ENCODE measurements at places on chromosomes 5 and 9.

DNA sequence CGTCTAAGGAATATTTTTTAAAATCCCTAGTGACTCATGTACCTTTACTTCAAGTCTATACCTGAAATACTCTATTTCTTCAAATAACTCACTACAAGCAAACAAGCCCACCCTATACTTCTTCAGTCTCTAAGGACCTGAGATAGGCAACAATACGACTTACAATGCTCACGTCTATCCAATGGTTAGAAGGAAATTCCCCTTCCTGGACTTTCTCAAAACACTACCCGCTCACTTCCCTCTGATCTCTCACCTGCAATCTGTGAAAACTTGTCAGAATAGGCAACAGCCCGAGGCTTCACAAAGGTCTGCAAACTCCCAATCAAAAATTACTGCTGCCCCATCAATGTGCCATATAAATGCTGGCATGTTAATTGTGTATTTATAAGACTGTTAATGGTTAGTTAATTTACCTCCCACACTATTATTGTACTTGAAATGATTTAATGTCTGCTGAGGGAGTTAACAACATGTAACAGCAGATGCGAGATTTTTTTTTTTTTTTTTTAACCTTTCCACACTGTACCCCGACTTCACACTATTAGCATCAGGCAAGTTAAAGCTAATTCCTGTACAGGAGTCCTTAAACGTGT lies 27.3 kb downstream of the MAPKAP1 start:
- no peak overlapping the region for H3K27ac ChIP-seq
- no peak for DNase-seq
- no peaks in the 10 kb centered on the region for H3K4me1 ChIP-seq
- H3K36me3 ChIP-seq: no peaks in the 10 kb centered on the region

DNA sequence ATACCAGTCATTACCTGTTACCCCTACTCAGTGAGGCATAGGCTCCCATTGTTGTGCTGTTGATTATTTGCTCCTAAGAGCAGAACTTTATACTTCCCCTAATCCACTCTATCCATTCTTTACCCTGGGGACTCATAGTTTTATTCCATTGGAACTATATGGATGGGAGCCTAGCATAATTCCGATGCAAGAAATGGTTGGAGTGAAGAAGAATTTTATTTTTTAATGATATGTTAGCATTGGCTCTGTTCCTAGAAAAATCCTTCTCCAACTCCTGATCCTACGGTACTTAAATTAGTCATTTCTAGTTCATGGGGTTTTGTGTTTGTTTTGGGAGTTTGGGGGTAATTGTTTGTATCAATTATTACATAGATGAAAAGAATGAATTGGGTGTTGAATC lies 191.5 kb downstream of the GOLPH3 start:
- no peaks in the 10 kb centered on the region for H3K4me1 ChIP-seq
- H3K27ac ChIP-seq: no peak overlapping the region
- no peaks in the 10 kb centered on the region for H3K36me3 ChIP-seq

- no peaks in the 10 kb centered on the region for H3K36me3 ChIP-seq
- H3K27me3 ChIP-seq: no peaks in the 10 kb centered on the region
- no peak for DNase-seq
- no peak overlapping the region for H3K27ac ChIP-seq
These were observed 9.9 kb downstream of the REEP2 start for GRCh38 chr5:138448481-138449398.

GRCh38 chr5:135445306-135445985 lies 1.7 kb downstream of the DCANP1 start:
- H3K4me1 ChIP-seq: peaks cover 10% of the 10 kb centered on the region
- DNase-seq: no peak
- H3K36me3 ChIP-seq: no peaks in the 10 kb centered on the region
- no peaks in the 10 kb centered on the region for H3K27me3 ChIP-seq

GRCh38 chr9:13069498-13069897 lies 210.0 kb downstream of the MPDZ start:
- no peaks in the 10 kb centered on the region for H3K4me1 ChIP-seq
- no peaks in the 10 kb centered on the region for H3K27me3 ChIP-seq
- H3K4me3 ChIP-seq: no peak overlapping the region
- H3K36me3 ChIP-seq: no peaks in the 10 kb centered on the region
- H3K27ac ChIP-seq: no peak overlapping the region

- no peaks in the 10 kb centered on the region for H3K36me3 ChIP-seq
- H3K27me3 ChIP-seq: no peaks in the 10 kb centered on the region
- no peak for DNase-seq
- no peak overlapping the region for H3K4me3 ChIP-seq
These were observed 537.1 kb upstream of the CDH18 start for GRCh38 chr5:20524991-20525529.

GRCh38 chr9:94010980-94011533 lies 55.9 kb upstream of the BARX1 start:
- H3K4me3 ChIP-seq: no peak overlapping the region
- DNase-seq: no peak
- H3K27me3 ChIP-seq: peaks cover 9% of the 10 kb centered on the region
- H3K4me1 ChIP-seq: peaks cover 20% of the 10 kb centered on the region

GRCh38 chr9:1913631-1914330 lies 101.4 kb upstream of the SMARCA2 start:
- no peak for DNase-seq
- H3K36me3 ChIP-seq: no peaks in the 10 kb centered on the region
- H3K4me1 ChIP-seq: no peaks in the 10 kb centered on the region
- no peak overlapping the region for H3K27ac ChIP-seq

DNA sequence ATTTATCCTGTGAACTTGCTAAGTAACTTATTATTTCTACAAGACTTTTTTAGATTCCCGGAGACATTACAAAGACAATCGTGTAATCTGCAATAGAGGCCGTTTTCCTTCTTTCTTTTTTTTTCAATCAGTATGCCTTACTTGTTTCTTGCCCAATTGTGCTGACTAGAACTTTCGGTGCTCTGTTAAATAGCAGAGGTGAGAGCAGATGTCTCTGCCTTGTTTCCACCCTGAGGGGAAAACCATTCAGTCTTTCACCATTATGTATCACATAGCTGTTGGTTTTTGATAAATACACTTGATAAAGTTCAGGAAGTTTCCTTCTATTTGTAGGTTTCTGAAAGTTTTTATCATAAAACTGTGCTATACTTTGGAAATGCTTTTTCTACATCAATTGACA lies 10.3 kb downstream of the SPATA31E1 start:
- no peak overlapping the region for H3K4me3 ChIP-seq
- H3K4me1 ChIP-seq: no peaks in the 10 kb centered on the region
- peaks cover 14% of the 10 kb centered on the region for H3K27me3 ChIP-seq
- H3K36me3 ChIP-seq: no peaks in the 10 kb centered on the region

DNA sequence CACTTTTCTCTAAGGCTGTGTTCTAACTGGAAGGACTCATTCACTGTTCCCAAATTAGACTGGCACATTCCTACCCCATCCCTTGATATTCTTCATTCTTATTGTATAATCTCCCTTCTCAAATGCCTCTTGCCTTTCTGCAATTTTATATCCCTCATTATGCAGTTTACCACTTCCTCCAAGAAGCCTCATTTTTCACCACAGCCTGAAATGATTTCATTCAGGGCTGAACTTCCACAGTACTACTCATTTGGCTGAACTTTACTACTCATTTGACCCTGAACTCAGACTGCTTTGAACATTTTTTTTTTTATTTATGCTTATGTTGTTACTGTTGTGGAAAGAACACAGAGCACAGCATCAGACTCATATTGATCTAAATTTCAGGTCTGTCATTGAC lies 32.7 kb downstream of the GRIA1 start:
- no peaks in the 10 kb centered on the region for H3K27me3 ChIP-seq
- H3K4me3 ChIP-seq: no peak overlapping the region
- H3K4me1 ChIP-seq: no peaks in the 10 kb centered on the region
- no peak overlapping the region for H3K27ac ChIP-seq
- no peaks in the 10 kb centered on the region for H3K36me3 ChIP-seq
- DNase-seq: no peak

DNA sequence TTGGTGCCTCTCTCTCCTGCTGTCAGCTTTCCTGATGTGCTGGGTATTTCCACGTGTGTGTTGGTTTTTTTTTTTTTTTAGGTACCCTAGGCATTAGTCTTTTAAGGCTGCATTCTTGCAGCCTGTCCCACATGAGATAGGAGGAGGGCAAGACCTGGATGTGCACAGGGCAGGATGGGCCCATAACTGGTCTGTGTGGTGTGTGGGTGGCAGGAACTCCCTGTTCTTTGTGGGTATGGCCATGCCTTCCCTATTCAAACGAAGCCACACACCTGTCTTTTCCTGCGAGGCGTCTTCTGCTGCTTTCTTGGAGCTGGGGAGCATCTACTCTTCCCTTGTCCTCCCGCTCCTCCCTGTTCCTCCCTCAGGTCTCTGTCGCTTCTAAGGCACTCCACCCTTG lies 6.8 kb downstream of the SYK start:
- H3K4me1 ChIP-seq: peaks cover 76% of the 10 kb centered on the region
- no peak for DNase-seq
- peak overlapping the region; percentile 76 for H3K27ac ChIP-seq
- H3K27me3 ChIP-seq: no peaks in the 10 kb centered on the region
- H3K4me3 ChIP-seq: no peak overlapping the region

DNA sequence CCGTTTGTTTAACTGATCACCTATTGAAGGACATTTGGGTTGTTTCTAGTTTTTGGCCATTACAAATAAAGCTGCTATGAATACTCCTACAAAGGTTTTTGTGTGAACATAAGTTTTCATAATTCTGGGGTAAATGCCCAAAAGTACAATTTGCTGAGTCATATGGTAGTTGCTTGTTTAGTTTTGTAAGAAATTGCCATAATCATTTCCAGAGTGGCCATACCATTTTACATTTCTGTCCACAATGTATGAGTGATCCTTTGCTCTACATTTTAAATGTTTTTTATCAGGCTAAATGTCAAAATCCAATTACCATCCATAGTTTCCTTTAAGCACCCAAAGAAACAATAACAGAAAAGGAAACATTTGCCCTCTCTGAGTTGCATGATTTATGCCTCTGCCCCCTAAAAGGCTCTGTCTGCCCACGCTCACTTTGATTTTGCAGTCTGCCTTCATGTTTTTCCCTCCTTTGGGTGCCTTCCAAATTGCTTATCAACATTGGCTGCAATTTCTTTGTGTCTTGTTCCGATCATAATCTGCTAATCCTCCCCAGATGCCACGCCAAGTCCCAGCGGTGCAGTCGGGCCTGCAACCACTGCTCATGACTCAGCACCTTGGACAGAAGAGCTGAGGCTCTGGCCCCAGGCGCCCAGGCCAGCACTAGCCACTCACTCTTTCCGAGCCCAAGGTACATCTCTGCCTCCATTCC lies 339.2 kb downstream of the PIK3R1 start:
- no peaks in the 10 kb centered on the region for H3K27me3 ChIP-seq
- H3K27ac ChIP-seq: no peak overlapping the region
- H3K36me3 ChIP-seq: no peaks in the 10 kb centered on the region

- H3K27ac ChIP-seq: no peak overlapping the region
- H3K36me3 ChIP-seq: no peaks in the 10 kb centered on the region
- DNase-seq: no peak
- H3K4me3 ChIP-seq: no peak overlapping the region
- peaks cover 9% of the 10 kb centered on the region for H3K4me1 ChIP-seq
These were observed 186.4 kb downstream of the EPB41L4A start for GRCh38 chr5:112232667-112233066.

- peaks cover 6% of the 10 kb centered on the region for H3K36me3 ChIP-seq
- no peaks in the 10 kb centered on the region for H3K27me3 ChIP-seq
- H3K27ac ChIP-seq: peak overlapping the region; percentile 95
- H3K4me3 ChIP-seq: no peak overlapping the region
- H3K4me1 ChIP-seq: peaks cover 84% of the 10 kb centered on the region
These were observed 4.8 kb downstream of the GLIPR2 start for GRCh38 chr9:36141288-36141687.

DNA sequence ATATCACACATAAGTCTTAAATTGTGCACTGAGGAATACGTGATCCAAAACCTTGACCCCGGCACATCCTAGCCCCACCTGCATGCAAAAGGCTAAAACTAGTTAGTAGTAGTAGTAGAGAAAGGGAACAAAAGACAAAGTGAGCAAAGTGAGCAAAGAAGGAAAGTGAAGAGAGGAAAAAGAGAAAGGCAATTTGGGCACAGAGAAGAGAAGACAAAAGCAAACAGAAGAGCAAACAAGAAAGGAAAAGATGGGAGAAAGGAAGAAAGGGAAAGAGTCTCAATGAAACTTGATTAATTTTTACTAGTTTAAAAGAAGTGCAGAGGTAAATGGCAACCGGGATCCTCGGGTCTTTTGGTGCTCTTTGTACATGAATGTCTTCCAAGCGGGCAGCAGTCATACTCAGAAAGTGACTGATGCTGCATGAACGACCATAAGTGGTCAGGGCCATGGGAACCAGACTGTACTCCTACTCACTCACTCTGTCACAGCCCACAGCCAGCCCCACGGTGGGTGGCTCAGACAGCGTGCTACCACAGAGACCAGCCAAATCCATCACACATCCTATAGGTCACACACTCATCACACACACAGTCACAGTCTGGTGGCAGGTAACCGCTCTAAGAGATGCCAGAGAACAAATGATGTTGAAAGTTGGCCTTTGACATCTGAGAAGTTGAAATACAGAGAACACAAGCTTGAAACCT lies 203.9 kb downstream of the FBN2 start:
- H3K4me1 ChIP-seq: no peaks in the 10 kb centered on the region
- DNase-seq: no peak
- no peaks in the 10 kb centered on the region for H3K36me3 ChIP-seq
- no peak overlapping the region for H3K27ac ChIP-seq
- H3K27me3 ChIP-seq: peaks cover 3% of the 10 kb centered on the region

GRCh38 chr9:7432989-7433388 lies 366.6 kb downstream of the DMAC1 start:
- H3K36me3 ChIP-seq: no peaks in the 10 kb centered on the region
- no peaks in the 10 kb centered on the region for H3K27me3 ChIP-seq
- DNase-seq: no peak
- H3K4me1 ChIP-seq: no peaks in the 10 kb centered on the region
- no peak overlapping the region for H3K4me3 ChIP-seq

DNA sequence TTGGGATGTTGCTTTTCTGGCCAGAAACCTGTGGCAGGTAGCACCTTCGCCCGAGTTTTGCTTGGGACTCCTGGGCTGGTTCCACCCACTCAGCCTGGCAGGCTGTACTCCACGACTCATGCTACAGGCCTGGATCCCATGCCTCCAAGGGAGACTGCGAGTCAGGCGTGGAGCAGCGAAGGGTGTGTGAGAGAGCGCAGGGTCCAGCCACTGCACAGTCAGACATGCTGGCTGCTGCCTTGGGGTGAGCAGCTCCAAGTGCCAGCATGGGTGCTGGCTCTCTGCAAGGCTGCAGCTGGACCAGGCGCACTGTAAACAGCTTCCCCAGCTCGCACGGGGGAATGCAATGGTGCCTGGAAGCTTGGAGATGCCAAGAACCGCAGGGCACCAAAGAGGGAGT lies 249.6 kb upstream of the EDIL3 start:
- H3K4me1 ChIP-seq: no peaks in the 10 kb centered on the region
- no peak overlapping the region for H3K27ac ChIP-seq
- H3K27me3 ChIP-seq: no peaks in the 10 kb centered on the region
- DNase-seq: peak; percentile 58

DNA sequence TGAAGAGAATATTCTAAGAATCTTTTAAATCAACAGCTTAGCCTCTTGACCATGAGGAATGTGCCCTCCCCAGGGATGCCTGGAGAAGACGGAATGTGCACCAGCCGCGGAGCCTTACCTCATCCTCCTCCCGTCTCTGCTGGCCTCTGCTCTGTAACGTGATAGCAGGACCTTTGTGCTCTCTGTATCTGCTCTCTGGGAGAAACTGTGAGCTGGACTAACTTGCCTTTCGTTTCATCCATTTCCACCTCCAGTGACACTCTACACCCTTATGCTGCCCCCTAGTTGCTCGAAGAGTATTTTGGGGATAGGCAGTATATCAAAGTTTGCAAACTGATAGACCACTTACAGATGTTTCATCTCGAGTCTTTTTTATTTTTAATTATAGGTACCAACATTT lies 141.4 kb downstream of the NPR3 start:
- H3K4me3 ChIP-seq: no peak overlapping the region
- no peaks in the 10 kb centered on the region for H3K4me1 ChIP-seq
- no peaks in the 10 kb centered on the region for H3K27me3 ChIP-seq
- no peak for DNase-seq
